ENCODE measurements at places on chromosomes 1 and 21.

- DNase-seq = no peak
These were observed 8.3 kb downstream of the RASAL2 start for GRCh38 chr1:178102218-178102617.

- no peak for DNase-seq
These were observed 134.5 kb downstream of the IER5 start for GRCh38 chr1:181222972-181223505.

DNA sequence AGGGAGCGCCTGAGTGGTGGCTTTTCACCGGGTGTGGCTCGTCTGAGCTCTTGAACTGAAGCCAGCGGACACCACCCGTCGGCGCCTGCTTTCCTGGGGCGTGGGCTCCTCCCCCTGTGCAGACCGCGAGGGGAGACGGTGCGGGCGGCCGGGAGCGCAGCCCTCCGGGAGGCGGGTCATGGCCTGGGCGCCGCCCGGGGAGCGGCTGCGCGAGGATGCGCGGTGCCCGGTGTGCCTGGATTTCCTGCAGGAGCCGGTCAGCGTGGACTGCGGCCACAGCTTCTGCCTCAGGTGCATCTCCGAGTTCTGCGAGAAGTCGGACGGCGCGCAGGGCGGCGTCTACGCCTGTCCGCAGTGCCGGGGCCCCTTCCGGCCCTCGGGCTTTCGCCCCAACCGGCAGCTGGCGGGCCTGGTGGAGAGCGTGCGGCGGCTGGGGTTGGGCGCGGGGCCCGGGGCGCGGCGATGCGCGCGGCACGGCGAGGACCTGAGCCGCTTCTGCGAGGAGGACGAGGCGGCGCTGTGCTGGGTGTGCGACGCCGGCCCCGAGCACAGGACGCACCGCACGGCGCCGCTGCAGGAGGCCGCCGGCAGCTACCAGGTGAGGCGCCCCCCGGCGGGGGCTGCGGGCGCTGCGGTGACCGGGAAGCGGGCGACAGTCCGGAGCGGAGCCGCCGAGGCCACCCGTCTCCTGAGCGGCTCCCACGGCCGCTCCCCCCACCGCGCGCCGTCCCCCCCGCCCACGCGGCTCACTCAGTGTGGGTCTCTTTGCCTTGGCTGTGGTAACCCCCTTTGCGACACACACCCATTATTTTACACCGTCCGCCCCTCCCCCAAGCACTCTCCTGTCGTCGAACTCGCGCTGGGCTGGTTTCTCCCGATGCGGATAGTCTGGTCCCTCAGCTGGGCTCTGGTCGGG is at the start of gene TRIM58:
Gene TRIM58 (plus strand): TSS at position 119 of the 916 bp plus-strand sequence. CDS start 60 bp downstream, at position 179.
- no peak for DNase-seq

GRCh38 chr21:34894401-34894800 is 154.7 kb downstream of the RUNX1 start:
- no peak for DNase-seq

DNA sequence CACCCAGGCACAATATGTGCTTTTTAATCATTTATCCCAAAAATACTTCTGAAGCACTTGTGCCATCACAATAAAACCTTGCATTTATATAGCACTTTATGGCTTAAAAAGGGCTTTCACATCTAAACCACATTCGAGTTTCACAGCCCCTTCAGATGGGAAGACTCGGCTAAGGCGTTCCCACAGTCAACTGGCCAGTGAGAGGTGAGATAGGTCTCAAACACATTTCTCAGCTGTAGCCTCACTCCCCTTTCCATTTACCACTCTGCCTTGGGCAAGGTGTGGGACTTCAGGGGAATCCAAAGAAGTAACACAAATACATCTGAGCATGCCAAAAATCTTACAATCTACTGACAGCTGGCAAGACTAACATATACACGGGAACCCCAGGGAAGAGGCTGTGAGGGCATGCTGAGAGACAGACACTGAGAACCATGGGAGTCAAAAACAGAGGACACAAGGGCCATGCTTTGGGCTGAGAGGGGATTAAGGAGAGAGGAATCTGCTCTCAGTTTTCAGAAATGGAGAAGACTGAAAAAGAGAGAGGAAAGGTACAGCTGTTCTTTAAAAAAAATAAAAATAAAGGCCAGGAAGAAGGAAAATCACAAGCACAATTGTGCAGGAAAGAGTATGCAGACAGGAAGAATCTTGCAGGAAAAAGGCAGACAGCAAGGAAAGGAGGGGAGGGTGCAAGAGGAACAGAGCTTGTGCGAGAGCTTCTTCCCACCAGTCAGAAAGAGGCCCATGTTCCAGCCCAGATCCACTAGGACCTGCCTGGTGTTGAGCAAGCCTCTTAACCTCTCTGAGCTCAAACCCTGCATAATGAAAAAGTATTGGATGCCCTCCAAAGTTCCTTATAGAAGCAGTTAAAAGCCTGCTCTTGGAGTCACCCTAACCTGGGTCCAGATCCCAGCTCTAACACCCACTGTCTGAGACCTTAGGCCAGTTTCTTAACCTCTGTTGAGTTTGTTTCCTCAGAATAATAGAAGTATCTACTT is 73.5 kb downstream of the JAK1 start:
- DNase-seq = no peak

DNA sequence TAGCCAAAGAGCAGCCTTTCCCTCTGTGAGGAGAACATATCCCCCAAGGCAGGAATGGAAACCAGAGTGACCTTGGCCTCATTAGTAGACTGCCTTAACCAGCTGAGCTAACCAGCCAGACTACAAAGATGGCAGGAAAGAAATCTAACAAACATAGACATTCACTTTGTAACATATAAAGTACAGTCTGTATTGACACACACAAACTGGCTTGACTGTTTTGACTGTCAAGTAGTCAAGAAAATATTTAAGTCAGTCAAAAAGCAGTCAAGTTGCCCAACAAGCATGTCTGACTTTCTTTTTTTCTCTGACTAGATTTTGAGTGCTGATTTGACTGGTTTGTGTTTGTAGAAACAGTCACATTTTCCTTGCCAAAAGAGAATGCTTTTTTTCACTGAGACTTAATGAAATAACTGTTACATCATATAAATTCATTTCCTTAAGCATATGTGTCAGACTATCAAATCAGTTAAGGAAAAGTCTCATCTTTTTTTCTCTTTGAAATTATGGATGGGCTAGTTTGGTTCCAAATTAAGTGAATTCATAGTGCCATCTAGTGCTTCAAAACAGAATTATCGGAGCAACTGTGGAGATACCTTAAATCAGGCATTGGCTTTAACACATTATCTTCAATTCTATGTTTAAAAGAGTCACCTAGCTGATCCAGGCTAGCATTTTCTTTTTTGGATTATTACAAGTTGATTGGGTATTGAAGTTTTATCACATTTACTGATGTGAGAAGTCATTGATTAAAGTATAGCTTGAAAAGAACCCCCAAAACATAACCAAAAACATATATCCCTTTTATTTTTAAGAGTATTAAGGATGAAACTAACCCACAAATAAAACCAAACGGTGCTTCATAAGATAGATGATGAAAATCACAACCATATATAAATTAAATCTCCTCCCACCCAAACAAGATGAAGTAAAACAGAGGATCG is 75.0 kb downstream of the ATP6V1G3 start:
- DNase-seq = no peak

GRCh38 chr1:200168926-200169325 is 141.4 kb downstream of the NR5A2 start:
- DNase-seq = no peak

GRCh38 chr1:230509281-230509977 is 83.3 kb upstream of the PGBD5 start:
- DNase-seq = no peak

- no peak for DNase-seq
These were observed 391.8 kb downstream of the DUSP10 start for GRCh38 chr1:221350091-221350490.

GRCh38 chr1:98323388-98323787 is 338.1 kb upstream of the SNX7 start:
- peak; percentile 90 for DNase-seq

DNA sequence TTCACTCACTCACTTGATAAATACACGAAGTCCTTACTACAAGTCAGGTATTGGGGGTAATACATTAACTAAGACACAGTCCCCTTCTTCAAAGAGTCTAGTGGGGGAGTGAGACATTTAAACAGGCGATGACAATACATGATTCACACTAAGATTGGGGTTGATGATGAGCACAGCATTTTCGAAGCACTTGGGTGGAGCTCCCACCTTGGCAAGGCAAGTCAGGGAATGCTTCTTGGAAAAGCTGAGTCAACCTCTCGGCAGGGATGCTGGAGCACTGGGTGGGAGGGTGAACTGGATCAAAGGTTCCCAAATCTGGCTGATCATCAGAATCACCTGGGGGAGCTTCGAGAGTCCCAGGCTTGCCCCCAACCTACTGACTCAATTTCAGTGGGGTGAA is 57.9 kb upstream of the ENAH start:
- no peak for DNase-seq

DNA sequence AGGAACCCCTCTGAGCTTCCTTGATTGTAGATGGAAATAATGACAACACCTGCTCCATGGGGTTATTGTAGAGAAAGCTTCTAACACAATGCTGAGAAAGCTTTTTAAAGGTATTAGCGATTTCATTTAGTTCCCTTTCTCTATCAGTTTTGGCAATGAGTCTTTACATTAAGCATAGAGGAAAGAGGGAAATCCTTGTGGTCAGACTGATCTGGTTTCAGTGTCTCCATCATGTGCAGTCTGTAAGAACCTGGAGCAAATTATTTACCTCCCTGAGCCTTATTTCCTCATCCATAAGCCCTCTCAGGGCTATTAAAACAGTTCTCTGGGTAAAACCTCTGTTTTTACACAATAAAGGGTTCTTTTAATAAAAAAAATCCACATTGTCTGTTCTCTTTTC is 87.5 kb downstream of the FGGY start:
- DNase-seq = no peak

DNA sequence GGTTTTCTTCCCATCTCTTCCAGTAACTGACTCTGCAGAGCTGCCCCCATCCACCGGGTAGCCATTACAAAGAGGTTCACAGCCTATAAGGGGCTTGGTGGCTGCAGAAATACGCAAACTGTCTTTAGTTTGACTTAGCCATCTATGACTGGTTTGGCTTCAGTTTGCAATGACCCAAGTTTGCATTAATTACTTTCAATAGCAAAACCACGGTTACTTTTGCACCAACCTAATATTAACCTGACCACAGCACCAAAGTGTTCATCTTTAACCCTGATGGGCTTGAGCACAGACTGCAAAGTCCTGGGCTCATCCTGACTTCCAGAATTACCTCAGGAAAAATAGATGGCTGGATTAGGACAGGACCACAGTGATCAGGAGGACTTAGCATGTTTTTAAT is 2.2 kb upstream of the HAO2 start:
- DNase-seq = no peak

DNA sequence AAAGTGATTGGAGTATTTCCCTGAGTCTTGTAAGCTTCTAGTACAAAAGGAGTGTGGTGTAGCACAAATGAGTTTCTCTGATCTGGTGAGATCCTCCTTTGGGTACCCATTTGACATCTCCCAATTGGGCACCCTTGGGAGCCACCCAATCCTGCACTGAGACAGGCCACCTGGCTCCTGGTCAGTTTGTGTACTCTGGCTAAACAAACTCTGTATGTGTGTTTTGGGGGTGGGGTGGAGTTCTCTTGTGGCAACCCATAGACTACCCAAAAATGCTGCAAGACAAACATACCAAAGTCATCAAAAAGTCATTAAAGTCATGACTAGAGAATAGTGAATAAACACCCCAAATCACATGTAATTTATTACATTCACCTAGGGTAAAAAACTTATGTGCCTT is 8.4 kb upstream of the HIVEP3 start:
- DNase-seq = no peak

DNA sequence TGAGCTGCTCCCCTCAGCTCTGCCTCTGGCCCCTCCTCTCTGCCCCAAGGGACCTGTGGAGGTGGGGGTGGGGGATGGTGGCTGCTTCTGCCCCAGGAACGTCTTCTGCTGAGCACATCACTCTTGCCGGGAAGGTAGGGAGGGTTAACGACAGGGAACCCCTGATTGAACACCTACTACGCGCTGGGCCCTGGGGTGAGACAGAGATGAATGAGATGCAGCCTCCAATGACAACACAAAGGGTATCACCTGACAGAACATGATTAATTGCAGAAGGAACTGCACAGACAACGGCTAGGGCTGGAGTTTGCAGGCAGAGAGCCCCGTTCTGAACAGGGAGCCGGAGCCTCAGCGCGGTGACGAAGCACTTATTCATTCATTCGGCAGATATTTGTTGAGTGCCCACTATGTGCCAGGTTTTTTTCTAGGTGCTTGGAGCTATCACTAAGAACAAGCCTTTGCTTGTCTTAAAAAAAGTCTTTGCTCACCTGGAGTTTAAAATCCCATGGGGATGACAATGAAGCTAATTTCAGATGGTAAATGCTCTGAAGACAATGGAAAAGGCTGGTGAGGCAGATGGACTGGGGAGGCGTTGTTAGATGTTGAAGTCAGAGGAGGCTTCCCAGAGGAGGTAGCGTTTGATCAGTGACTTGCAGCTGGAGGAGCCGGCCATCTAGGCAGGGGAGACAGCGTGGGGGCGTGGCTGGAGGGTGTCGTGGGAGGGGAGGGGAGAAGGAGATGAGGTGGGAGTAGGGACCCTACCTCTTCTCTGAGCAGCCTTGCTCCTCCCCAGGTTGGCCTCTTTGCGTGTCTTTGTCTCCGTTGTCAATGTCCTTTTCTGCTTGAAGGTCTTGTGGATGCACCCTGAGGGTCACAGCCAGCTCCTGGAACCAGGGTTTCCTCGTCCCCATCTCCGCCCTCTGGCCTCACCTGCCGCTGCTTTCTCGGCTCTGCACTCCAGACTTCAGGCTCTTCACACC is 103.1 kb upstream of the CSF3R start:
- no peak for DNase-seq

- no peak for DNase-seq
These were observed 73.6 kb downstream of the ZNF281 start for GRCh38 chr1:200336101-200336845.
